ENCODE measurements at places on chromosomes 5 and 9.

DNA sequence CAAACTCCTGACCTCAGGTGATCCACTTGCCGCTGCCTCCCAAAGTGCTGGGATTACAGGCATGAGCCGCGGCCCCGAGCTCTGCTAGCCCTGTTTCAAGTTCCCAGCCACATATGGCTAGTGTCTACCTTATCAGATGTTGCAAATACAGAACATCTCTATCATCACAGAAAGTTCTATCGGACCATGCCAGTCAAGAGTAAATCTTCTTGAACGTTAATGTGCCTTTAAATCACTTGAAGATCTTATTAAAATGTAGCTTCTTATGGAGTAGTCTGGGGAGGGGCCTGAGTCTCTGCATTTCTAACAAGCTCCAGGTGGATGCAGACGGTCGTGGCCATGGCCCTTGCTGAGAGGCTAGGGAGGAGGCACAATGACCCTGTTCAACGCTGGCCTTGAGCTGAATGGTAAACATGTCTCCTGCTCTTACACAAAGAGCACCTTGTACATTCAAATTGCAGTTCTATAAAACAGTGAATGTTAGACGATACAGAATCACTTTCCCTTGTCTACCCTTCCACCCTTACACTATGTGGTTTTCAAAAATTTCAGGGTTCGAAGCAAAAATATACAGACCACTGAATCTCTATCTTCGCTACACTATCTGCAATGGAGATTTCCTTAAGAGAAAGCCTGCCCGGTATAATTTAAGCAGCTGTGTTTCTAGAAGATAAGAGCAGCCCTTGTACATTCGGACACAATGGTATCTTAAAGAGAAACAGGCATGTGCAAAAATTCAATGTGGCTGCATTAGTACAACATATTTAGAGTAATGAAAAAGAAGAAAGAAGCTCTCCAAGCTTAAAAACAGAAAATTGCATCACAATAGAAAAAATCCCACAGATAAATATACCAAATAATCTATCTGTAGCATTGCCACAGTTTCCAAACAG lies 114.1 kb downstream of the FRMD3 start:
- DNase-seq = no peak

DNA sequence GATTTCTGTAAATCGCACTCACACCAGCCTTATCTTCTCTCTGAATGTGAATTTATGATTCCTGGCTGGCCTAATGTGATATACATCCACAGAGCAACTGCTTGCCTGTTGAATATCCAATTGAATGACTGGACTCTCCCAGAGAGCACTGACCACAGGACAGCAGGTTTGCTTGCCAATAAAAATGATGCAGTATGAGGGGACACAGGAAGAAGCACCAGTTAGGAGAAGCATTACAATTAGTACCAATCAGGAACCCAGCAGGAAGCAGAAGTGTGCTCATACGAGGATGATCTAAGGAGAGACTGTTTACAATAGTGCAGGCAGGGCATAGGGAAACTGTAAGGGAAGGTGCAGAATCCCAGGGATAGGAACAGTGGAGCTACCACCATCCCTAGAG lies 127.2 kb upstream of the ZNF366 start:
- DNase-seq = no peak

DNA sequence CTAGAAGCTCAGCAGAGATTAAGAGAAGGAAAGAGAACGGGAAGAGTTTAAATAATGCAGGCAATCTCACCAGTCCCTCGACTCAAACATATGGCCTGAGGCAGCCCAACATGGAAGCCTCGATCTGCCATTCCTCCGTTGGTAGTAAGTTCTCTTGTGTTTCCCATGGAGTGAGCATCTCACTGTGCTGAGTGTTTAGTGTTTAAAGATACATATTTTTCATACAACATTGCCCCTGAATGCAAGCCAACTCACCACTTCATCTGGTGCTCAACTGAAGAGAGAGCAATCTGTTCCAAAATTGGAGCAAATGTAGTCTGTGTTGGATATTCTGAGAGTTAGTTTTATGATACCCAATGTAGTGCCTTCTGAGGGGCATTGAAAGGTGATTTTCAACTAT lies 171.5 kb upstream of the ATP10B start:
- no peak for DNase-seq

DNA sequence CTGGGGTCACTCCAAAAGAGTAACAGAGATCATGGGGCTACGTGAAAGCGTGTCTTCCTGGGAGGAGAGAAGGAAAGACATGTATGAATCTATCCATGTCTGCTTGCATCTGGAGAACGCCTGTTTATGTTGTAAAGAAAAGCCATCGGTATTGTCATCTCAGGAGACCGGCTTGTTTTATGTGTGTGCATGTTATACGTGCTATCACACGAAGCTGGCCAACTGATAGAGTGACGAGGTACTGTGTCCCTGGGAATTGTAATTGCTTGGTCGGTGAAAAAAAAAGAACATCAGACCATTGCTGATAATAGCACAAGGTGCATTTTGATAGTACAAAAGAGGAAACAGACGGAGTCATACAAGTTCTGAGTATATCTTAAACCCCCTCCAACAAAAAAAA lies 370 bp upstream of the CDH6 start:
- DNase-seq = no peak

DNA sequence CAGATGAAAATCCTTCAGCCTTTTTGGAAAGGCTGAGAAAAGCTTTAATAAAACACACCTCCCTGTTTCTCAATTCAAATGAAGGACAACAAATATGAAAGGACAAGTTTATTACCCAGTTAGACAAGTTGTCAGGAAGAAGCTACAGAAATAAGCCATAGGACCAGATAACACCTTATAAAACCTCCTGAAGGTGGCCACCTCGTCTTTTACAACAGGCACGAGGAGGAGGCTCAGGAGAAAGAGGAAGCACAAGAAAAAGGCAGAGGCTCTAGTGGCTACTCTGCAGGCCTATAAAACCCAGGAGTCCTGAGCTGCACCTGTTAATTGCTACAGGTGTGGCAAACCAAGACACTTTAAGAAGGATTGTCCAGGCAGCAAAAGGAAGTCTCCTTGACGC lies 352.1 kb upstream of the CDH18 start:
- DNase-seq = no peak

GRCh38 chr5:42944989-42945388 lies 95.1 kb downstream of the ANXA2R start:
- no peak for DNase-seq

- peak; percentile 64 for DNase-seq
Measured at GRCh38 chr5:179907556-179908324, at the start of gene TBC1D9B. TBC1D9B (minus strand) TSS chr5:179907897; CDS start chr5:179907821, 76 bp downstream.

DNA sequence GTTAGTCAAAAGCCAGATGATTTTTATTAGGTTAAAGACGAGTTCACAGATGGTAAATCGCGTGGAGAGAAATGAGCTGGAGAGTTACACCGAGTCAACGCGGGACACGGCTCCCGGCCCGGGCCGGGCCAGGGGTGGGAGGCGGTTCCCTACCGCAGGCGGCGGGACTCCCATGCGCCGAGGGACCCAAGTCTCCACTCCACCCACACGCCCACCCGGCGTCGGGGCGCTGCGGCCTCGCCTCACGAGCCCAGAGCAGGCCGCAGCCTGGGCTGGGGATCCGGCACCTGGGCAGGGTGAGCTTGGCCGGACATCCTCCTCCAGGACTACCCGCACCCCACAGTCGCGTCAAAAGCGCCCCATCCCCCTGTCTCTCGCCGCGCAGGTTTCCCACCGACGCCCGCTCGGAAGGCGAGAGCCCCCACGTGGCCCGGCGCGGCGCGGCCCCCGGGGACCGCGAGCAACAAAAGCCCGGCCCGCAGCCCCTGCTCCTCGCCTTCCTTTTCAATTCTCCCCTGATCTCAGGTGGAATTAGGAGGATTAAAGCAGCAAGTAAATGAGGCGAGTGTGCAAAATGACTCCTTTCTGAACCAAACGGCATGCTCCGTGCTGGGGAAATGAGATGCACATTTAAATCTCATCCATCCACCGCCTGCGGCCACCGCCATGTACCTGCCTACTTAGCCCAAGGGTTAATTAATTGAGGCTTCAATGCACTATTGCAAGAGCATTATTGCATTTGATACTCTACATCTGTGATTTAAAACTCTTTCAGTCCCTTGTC lies 196.5 kb upstream of the TBCA start:
- no peak for DNase-seq

DNA sequence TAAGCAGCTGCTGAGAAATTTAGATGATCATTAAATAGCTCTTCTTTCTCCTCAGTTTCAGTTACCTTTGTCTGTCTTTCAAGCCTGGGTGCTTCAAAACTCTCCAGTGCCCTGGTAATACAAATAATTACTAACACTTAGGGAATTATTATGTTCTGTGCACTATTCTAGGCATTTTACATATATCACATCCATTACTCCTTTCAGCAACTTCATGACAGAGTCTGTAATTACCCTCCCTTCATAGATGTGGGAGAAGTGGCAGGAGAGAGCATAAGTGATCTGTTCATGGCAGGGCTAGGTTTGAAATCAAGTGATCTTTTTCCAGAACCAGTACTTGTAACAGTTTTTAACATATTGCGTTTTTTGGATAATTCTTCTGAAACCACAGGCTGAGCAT lies 32.0 kb downstream of the MAN2A1 start:
- DNase-seq = no peak

DNA sequence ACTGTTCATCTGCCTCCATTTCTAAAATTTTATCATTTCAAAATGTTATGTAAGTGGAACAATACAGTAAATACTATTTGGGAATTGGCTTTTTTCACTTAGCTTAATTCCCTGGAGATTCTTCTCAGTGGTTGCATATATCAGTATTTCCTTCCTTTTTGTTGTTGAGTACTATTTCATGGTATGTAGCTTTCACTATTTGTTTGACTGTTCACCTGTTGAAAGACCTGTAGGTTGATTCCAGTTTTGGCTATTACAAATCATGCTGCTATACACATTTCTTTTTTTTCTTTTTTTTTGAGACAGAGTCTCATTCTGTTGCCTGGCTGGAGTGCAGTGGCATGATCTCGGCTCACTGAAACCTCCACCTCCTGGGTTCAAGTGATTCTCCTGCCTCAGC lies 33.0 kb upstream of the PWWP2A start:
- no peak for DNase-seq

- DNase-seq = no peak
Measured at GRCh38 chr9:5571629-5572232, 57.2 kb upstream of the RIC1 start.

DNA sequence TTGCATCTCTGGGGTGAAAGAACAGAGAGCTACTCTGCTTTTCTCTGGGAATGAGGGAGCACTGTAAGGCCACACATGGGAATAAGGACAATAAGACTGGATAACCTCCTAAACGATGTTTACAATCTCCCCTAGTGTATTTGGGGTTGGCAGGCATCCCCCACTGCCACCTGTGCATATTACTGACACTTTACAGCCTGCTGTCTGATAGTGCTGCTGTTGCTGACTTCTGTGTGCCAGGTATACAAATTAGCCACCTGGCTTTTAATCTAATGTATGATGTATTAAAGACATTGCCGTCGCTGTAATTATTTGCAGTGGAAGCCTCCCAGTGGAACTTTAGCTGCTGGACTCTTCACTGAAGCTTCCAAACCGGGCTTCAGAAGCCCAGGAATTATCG lies 4.4 kb upstream of the SHISAL2B start:
- no peak for DNase-seq

DNA sequence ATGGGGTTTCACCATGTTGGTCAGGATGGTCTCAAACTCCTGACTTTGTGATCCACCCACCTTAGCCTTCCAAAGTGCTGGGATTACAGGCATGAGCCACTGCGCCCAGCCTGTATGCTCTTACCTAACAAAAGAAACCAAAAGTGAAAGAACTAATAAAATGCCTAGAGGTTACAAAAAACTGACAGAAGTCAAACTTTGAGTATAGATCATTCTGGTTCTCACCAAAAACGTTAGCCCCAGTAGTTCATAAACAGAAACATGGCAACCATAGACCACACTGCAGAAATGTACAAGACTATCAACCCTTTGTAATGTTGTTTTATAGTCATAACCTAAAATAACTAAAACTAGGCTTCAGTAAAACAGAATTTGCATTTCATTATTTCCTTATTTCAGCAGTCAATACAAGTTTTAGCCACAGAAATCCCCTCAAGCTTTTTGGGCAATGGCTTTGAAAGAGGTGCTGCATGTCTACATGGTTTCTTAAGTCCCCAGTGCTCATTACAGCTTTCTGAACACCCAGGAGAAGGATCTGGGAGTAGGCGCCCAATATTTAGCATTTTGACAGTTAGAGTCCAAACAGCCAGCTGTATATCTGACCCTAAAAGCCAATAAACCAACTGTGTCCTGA lies 72.5 kb downstream of the EPB41L4A start:
- no peak for DNase-seq

DNA sequence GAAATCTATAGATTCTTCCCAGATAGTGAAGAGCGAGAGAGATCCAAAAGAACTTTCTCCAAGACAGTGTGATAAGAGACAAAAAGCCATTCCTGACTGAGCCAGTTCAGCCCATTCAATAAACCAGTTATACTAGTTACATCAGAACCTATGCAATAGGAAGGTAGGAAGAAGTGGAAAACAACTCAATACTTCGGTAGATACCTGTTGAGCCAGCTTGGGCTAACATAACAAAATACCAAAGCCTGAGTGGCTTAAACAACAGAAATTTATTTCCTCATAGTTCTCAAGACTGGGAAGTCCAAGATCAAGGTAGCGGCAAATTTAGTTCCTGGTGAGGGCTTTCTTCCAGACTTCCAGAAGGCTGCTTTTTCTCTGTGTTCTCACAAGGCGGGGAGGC lies 214.5 kb upstream of the GRAMD2B start:
- DNase-seq = no peak

DNA sequence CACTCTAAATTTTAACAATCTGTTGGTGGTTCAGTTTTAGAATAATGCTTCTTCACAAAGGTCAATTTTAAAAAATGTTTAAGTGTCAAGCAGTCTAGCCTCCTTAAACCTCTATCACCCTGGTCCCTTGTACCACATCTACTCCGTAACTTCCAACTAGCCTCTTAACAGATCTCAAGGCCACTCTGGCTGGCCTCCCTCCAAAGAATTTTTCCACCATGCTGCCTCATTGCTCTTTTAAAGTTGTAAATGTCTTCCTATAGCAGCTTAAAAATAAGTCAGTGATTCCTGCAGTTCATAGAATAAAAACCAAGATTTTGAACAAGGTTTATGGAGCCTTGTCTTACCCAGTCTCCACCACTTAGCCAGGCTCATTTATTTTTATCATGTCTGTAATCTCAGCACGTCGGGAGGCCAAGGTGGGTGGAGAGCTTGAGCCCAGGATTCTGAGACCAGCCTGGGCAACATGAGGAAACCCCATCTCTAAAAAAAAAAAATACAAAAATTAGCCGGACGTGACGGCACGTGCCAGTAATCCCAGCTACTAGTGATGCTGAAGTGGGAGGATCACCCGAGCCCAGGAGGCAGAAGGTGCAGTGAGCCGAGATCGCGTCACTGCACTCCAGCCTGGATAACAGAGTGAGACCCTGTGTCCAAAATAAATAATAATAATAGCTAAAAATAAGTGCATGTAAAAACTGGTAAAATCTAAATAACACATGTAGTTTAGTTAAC lies 924.9 kb upstream of the DMAC1 start:
- no peak for DNase-seq

DNA sequence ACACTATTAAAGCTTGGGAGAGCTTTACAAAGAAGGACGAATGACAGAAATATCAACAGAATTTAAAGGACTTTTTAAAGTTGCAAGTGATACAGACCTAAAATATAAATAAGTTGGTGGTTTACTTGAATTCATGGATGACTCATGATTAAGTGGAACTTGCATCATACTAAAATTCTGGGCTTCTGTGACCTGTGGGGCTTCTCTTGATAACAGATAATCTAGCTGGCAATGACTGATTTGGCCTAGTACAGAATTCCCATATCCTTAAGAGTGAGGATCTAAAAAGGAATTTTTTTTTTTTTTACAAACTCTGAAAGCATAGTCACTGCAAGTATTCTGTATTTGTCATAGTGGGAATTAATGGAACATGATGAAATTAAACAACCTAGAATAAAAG lies 543.7 kb upstream of the SGCD start:
- no peak for DNase-seq

GRCh38 chr5:135203593-135204036 lies 169.6 kb upstream of the PITX1 start:
- DNase-seq = no peak

All from effector memory CD8-positive, alpha-beta T cell (primary cell).